Stimulated activated CD8-positive, alpha-beta memory T cell treated with anti-CD3 and anti-CD28 coated beads, Interleukin-2, amount 100 ng/mL, for 1 hour (primary cell): ENCODE measurements at places on chromosomes 4 and X.

GRCh38 chr4:34723605-34724004 is 1520.7 kb downstream of the ARAP2 start:
- DNase-seq, result no peak

DNA sequence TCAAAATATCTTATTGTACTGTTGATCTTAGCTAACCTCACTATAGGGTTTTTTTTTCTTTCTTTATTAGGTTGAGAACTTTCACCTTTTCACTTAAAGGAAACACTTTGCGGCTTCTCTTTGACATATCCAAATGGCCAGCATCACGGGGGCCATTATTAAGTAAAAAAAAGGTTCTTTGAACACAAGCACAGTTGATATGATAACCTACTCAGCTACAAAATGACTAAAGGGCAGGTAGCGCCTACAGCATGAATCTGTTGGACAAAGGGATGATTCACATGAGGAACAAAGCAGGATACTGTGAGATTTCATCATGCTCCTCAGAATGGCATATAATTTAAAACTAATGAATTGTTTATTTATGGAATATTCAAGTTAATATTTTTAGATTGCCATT is 119.6 kb downstream of the CCSER1 start:
- no peak for DNase-seq

DNA sequence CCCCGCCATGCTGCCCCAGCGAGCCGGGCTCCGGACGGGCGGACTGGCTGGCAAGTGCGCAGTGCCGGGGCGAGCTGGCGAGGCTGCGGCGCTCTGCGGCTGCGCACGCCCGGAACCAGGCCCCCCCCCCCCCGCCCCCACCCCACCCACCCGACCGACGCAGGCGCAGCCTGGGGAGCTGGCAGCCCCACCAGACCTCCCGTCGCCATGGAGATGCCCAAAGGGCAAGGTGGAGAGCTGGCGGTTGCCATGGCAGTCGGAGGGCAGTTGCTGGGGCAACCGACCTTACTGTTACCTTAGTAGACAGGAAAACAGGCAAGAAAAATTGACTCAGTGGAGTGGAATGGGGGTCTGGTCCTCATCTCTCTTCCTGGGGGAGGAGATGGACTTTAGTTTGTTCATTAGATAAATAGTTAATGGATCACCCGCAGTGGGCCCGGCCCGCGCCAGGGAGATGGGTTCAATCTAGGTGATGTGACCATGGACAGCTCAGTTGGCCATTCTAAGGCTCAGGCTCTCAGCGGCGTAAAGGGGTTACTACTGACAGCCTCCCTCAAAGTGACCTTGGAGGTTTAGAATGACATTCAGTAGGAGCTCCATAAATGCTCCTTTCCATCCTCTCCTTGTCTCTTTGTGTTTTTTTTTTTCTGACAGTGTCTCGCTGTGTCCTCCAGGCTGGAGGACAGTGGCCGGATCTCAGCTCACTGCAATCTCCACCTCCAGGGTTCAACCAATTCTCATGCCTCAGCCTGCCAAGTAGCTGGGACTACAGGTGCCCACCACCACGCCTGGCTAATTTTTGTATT is at the start of gene PCSK1N:
Gene PCSK1N, minus strand, starts transcription at position 87 of the 806 bp plus-strand sequence. Its CDS starts 78 bp downstream, at position 9.
- DNase-seq, result peak; percentile 6

GRCh38 chrX:9151772-9152307 is 117.9 kb upstream of the FAM9B start:
- DNase-seq, result no peak

DNA sequence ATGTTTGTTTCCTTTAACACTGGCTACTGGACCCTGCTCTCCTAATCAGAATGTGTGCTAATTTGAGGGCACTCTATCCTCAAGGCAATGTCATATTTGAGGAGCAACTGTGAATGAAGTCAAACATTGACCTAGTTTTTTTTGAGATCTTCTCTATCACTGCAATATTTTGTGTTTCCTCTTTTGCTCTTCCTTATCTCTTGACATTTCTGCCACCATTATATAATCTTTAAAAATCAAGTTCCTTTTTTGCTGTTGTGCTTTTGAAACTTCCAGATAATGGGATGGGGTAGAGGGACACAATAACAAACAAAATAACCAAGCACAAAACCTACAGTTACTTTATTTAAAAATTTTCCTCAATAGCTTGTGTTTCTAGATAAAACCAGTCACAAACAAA is 7.4 kb upstream of the WDFY3 start:
- no peak for DNase-seq

DNA sequence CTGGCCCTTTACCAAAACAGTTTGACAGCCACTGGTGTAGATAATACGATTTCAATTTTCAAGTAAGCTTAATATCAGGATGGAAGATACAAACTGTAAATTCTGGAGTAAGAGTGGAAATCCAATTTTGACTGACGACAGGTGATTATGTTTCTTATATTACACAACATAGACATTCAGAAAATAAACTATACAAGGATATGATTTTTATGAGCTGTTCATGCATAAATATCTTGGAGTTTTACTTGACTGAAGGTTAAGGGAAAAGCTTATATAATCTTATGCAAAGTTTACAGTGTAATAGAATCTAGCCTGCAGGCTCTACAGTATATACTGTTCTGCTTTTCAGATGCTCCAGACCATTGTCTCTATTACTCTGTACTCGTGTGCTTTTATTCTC is 1672.3 kb downstream of the ARAP2 start:
- DNase-seq, result no peak

DNA sequence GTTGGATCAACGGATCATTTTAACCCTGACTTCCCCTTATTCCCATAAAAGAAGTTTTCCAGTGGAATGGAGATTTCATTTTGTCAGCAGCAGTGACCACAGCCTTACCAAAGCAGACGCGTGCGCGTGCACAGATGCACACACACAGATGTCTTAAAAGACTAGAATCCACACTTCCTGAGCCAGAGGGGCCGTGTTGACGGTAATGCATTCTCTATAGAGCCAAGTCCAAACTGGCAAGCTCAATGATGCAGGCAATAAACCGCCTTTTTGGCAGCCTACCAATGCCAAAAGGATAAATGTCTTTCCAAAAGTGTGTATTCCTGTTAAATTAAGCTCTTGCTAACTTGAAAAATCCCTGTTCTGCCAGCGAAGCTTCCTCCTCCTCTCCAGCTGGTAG is 18.8 kb upstream of the CLDN34 start:
- DNase-seq, result no peak

DNA sequence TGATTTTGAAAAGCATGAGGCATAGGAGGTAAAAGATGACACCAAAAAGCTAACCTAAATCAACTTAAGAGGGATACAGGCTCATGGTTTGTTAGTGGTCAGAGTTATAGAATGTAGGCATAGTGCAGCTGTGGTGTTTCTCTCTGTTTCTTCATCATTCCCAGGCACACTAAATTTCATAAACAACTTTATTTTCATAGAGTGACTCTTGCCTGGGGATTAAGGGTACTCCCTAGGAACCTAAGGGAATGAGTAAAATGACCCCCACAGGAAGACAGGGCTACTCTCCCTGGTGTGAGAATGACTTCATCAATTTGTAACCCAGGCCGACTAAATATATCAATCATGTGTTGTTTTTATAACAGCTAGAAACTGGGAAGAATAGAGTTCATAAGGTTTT is 11.1 kb downstream of the FABP2 start:
- DNase-seq, result no peak

- DNase-seq, result no peak
These were observed 268.8 kb downstream of the BCOR start for GRCh38 chrX:39828971-39829370.

DNA sequence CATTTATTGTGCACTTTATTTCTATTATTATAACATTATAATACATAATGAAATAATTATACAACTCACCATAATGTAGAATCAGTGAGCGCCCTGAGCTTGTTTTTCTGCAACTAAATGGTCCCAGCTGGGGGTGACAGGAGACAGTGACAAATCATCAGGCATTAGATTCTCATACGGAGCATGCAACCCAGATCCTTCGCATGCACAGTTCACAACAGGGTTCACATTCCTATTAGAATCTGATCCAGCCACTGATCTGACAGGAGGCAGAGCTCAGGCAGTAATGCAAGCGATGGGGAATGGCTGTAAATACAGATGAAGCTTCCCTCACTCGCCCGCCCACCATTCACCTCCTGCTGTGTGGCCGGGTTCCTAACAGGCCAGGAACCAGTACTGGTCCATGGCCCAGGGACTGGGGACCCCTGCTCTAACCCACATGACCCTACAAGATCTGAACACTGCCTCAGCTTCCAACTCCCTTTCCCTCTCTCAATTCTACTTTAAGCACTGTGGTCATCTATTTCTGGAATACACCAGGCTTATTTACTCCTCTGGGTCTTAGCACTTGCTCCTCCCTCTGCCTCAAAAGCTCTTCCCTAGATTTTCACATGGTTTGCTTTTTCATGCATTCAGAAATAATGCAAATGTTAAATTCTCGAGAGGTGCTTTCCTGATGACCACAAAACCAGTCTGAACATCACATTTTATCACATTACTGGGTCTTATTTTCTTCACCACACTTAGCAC is 166.8 kb upstream of the HCCS start:
- no peak for DNase-seq

- DNase-seq, result no peak
These were observed 48.2 kb downstream of the THAP9 start for GRCh38 chr4:82948647-82949204.

GRCh38 chr4:40587826-40588225 is 41.8 kb downstream of the RBM47 start:
- DNase-seq, result no peak

GRCh38 chr4:118920247-118920646 is 31.6 kb downstream of the SYNPO2 start:
- no peak for DNase-seq

DNA sequence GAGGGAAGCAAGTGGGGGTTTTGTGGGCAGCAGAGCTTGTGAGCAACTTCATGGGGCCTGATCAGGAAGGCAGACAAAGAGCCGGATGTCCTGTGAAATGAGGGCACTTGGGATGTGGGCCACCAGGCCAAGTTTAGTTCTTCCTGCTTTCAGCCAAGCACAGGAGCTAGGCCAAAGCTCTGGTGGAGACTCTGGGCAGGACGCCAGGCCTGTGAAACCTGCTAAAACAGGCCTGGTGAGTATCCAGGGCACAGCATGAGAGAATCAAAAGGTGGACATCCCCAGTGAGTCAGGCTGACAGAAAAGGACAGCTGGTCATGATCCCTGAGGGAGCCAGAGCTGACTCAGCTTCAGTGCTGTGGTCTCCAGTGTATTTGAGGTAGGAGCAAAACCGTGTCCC is 95.7 kb downstream of the NPNT start:
- no peak for DNase-seq

- DNase-seq, result no peak
These were observed 55.2 kb upstream of the HGFAC start for GRCh38 chr4:3386526-3386925.

DNA sequence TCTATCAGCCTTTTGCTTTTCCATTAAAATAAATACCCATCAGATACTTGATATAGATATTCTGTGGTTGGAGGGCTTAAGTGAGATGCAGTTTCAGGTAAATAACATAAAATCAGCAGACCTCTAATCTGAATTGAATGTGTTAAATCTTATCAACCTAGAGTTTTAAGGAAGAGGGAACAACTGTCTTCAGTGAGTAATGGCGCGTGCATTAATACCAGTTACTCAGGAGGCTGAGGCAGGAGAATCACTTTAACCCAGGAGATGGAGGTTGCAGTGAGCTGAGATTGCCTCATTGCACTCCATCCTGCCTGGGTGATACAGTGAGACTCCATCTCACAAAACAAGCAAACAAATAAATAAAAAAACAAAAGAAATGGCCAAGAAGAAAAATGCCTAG is 54.3 kb downstream of the FAT4 start:
- no peak for DNase-seq

DNA sequence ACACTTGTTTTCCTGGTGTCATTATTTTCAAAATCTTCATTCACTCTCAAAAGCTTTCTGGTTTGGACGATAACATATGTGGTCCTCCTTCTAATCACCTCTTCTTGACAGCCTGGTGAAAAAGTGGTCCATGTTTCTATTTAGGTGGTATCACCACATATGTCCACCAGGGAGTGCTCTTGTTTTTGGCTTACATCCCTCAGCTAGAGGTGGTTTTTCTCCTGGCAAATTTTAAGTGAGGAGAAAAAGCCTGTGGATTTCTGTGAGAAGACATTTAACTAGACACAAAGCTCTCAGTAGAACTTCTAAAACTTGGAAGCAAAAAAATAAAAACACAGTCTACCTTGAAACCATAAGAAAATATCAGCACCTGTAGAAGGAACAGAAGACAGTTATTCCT is 58.0 kb upstream of the FRMPD4 start:
- DNase-seq, result no peak

DNA sequence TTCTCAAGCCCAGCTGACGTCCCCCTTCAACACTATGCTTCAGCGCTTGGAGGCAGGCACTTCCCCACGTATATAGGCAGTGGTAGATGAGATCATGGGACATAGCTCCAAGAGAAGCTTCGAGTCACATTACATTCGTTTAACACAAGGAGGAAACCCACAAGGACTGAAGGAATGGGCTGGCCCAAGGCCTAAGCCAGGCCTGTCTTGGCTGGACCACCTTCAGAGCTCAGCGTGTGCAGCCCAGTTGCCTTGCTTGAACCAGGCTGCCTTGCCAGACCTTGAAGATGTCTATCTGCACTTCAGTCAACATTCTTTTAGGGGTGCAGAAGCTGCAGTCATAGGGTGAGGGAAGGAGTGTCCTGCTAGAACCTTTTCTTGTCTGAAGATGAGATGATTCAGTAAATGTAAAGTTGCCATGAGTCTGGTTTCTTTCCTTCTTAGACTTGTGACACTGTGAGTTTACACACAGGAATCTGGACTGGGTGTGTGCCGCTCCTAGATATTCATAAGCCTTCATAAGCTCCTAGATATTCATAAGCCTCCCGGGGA is 144.1 kb upstream of the RBPJ start:
- DNase-seq, result no peak

DNA sequence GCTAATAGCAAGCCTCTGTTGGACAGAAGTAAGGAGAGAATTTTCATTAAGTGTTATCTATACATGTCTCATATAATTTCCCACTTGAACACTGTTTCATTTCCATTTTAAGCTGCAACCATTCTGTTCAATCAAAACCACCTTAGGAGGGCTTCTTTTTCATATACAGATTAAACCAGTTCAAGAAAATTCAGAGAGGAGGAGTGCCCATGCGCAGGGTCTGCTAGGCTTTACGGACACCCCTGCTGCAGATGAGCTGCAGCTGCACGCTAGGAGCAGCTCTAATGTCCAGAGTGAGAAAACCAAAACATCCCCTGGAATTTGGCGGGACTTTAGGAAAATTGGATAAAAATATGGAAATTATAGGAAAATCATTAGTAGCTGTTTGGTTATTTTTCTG is 541.0 kb downstream of the SPRY1 start:
- no peak for DNase-seq

- no peak for DNase-seq
These were observed 28.7 kb downstream of the ADH6 start for GRCh38 chr4:99190336-99190735.

DNA sequence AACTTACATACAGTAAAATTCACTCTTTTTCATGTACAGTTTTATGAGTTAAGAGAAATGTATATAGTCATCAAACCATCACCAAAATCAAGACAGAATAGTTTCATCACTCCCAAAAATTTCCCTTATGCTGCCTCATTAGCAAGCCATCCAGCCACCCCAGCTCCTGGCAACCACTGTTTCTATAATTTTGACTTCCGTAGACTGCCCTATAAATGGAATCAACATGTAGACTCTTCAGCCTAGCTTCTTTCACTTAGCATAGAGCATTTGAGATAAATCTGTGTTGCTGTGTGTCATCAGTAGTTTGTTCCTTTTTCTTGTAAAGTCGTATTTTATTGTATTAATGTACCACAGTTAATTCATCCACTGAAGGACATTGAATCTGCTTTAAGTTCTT is 23.2 kb downstream of the HDX start:
- no peak for DNase-seq
